ENCODE measurements at places on chromosomes 6 and 20.

DNA sequence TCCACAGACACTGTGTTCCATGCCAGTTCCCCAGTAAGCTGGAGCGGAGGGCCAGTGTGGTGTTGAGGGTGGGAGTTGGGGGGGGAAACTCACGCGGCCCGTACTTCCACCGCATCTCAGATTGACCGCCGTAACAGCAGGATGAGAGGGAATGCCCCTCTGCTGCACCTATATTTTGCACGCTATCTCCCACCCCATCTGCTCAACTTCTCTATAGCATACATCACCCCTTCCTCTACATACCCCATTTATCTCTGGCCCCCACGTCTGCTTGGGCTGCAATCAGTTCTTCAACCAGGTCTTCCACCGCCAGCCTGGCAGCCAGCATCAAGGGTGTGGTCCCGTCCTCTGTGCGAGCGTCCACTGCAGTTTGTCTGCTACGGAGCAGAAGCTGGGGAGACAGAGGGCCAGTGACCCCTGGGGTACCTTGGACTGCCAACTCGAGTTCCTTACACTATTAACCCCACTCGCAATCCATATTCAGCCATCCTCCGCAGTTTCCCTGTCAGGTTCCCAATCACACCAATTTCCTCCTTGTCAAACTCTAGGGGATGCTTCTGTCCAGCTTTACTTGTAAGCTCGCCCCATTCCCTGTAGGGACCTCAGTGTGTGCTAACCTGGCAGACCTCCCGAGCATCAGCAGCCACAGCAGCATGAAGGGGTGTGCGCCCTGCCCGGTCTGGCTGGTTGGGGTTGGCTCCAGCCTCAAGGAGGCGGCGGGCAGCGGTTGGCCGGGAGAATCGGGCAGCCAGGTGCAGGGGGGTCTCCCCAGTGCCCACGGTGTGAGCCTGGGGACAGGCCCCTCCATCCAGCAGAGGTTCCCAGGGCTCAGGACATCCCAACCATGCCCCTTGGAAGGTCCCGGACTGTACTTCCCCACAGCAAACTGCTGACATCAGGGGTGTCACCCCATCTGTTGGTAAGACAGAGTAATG is 4.5 kb upstream of the GPSM3 start:
- no peak for ATAC-seq

GRCh38 chr6:106162921-106163320 is 76.8 kb downstream of the PRDM1 start:
- no peak for ATAC-seq

- no peak for ATAC-seq
These were observed 21.7 kb downstream of the MDFI start for GRCh38 chr6:41659935-41660334.

- no peak for ATAC-seq
These were observed 475.9 kb downstream of the HDGFL1 start for GRCh38 chr6:23045280-23045679.

GRCh38 chr6:23537828-23538227 is 588.2 kb upstream of the NRSN1 start:
- ATAC-seq: no peak

DNA sequence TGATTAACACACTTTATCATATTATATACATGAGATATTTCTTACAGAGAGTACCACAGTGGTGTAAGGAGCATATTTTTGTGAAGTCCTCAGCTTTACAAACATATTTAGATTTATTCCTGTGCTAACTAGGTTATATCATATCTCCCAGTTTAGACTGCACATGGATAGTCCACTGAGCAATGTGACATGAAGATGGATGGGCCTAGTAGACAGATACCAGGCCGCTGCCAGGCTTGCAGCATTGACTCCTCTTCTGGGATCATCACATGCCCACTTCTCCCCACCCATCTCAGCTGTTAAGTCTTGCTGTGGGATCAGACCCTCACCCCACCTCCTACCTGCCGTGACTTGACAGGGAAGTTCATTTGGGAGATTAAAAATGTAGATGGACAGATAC is 95.8 kb downstream of the SLX4IP start:
- ATAC-seq: no peak

DNA sequence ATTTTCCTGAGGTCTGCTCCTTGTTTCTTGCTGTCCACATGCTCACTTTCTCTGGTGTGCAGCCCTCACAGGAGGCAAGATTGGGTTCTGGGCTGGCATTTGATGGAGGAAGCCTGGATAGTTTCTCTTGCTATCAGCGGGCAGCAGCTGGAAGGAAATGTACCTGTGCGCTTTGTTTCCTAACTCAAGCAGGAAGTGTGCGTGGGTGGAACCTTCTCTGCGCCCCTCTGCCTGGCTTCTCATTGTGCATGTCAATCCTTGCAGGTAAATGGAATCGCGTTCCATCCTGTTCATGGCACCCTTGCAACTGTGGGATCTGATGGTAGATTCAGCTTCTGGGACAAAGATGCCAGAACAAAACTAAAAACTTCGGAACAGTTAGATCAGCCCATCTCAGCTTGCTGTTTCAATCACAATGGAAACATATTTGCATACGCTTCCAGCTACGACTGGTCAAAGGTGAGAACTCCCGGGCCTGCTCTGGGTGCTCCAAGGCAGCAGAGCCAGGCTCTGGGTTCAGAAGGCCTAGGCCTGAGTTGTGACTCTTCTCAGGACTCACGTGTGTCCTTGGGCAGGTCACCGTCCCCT is 16.8 kb upstream of the RBM38 start:
- ATAC-seq: no peak

DNA sequence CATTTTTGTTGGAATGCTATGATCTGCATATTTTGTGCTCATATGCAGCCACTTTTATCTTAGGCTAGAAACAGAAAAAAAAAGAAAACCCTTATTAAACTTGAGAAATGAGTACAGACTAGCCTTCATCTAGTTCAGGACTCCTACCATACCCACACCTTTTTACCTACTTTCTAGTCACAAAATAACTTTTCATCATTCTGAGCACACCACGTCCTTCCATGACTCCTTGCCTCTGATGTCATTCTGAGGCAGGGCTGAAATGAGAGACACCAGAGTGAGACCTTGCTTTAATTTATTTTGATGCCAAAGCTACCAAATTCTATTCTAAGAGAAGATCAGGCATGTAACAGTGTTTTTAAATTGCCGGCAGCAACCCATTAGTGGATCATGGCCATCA is 38.8 kb downstream of the SNX3 start:
- no peak for ATAC-seq

DNA sequence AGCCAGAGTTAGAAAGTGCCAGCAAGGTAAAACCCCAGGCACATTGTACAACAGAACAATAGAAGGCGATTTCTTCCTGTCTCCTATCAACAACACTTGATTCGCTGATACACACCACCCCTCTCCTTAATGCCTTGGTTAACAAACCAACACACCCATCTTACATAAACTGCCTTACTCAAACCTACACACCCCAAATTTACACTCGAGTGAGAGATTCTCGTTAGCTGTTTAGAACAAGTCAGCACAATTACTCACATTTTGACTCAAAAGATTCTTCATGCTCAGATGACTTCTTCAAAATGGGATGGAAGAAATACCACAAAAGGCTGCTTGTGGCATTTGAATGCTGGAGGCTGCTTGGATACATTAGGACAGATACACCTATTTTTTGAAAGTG is 80.0 kb upstream of the FOXQ1 start:
- ATAC-seq: no peak

DNA sequence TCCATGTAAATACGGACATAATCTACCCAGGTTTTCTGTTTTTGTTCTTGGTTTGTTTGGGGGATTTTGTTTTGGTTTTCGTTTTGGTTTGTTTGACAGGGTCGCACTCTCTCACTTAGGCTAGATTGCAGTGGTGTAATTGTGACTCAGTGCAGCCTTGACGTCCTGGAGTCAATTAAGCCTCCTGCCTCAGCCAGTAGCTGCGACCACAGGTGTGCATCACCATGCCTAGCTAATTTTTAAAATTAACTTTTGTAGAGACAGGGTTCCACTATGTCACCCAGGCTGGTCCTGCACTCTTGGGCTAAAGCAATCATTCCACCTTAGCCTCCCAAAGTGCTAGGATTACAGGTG is 37.8 kb upstream of the EYA4 start:
- ATAC-seq: no peak

- no peak for ATAC-seq
These were observed 421.1 kb downstream of the CD109 start for GRCh38 chr6:74117113-74117512.

DNA sequence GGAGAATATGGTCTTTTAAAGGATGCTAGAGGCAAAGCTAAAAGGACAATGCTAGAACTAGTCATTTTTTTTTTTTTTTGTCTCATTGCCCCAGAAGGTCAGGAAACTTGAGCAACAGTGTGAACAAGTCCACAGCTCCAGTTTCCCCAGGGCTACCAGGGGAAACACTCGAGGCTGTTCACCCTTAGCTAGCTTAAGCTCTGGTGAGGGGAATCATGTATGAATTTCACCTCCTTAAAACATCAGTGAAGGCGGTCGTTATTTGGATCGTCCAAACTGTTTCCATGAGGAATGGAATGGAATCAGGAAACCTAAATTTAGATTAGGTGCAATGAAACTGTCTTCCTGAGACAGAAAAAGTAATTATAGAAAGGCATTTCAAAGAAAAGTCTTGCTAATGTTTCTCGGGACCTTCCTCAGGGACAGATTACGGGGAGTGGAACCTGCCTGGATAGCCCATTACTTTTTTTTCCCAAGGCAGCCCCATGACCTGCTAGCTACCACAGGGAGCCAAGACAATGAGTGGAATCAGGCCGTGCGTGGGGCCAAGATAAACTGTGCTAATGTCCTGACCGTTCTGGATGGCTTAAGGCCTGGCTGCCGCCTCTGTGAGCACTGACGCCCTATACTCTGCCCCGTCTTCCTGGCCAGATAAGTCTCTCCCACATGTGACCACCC is 164.8 kb upstream of the SGK1 start:
- no peak for ATAC-seq

GRCh38 chr6:128806261-128806660 is 76.7 kb upstream of the LAMA2 start:
- peak; percentile 65 for ATAC-seq

DNA sequence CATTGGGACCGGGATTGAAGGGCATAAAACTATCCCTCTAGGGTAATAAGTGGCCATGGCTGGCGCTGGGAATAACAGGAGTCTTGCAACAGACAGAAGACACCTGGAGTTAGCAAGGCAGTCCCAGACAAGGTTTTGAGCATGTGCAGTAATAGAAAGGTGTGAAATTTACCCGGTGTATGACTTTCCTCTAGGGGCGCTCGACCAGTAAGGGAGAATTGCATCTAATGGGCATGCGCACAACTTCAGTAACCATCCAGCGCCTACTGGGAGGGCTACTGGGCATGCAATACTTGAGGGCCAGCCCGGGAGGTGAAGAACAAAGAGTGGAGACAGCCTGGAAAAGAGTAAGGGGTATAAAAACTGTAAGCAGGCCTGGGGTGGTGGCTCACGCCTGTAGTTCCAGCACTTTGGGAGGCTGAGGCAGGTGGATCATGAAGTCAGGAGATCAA is 32.7 kb downstream of the SERPINB6 start:
- no peak for ATAC-seq

GRCh38 chr20:63080811-63081210 is 74.0 kb upstream of the BHLHE23 start:
- ATAC-seq: no peak

DNA sequence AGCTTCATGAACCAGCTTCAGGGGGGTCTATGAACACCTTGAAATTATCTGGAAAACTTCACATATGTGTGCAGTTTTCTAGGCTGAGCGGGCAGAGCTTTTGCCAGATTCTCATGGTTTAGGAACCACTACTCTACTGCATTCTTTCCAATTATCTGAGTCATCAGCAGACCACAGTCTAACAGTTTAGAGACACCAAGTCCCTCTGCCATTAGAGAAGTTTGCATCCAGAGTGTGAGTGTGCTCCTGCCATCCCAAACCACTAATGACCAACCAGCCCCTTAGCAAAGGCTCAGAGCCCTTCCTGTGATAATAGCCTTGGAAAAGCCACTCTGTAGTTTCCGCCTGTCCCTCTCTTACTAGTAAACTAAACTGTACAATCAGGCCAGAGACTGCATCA is 96.8 kb downstream of the PHACTR1 start:
- no peak for ATAC-seq

GRCh38 chr6:35370124-35370741 is 27.9 kb downstream of the PPARD start:
- no peak for ATAC-seq

DNA sequence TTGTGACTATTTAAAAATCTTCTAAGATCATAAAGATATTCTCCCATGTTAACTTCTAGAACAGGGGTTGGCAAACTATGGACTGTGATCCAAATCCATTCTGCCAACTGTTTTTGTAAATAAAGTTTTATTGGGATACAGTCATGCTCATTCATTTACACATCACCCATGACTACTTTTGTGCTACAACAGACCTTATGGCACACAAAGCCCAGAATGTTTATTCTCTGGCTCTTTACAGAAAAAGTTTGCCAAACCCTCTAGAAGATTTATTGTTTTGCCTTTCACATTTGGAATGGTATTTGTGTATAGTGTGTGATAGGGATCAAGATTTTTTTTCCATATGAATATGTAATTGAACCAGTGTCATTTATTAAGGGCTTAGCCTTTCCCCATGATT is 341.7 kb downstream of the CD83 start:
- no peak for ATAC-seq

DNA sequence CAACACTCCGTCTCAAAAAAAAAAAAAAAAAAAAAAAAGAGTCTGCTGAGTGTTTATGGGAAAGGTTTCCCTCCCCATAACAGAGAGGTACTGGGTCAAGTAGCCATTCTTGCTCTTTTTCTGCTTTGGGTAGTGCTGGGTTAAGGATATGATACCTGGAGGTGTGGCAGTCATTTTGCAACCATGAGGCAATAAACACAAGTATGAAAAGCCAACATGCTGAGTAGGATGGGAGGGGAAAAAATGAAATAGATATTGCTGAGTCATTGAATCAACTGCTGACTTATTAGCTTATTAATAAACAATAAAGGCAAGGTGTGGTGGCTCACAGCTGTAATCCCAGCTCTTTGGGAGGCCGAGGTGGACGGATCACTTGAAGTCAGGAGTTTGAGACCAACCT is 2.3 kb upstream of the TOMM34 start:
- ATAC-seq: no peak

- ATAC-seq: no peak
These were observed 4.5 kb downstream of the HIVEP2 start for GRCh38 chr6:142940487-142940886.

- no peak for ATAC-seq
These were observed 115.0 kb upstream of the SLC22A23 start for GRCh38 chr6:3571836-3572235.

GRCh38 chr6:47034926-47035325 is 7.2 kb downstream of the ADGRF1 start:
- peak; percentile 21 for ATAC-seq
